Suppressor macrophage (primary cell): ENCODE measurements at places on chromosomes 1 and 21.

DNA sequence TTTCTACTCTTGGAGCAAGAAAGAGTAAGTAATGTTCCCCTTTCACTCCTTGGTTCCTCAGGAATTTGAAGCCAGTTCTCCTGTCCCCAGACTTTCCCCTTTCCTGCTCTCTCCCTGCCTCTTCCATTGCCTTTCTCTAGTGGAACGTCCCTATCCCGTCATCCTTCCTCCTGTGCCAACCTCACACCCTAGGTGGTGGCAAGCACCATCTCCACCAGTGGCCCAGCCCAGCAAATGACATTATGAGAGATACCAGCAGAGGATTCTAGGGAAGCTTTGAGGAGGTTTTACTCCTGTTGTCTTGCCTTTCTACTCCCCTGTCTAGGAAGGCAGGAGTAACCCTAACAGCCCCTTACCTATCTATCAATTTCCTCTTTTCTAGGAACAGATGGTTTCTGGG lies 8.1 kb upstream of the TACSTD2 start:
- no peak for DNase-seq

GRCh38 chr1:188043536-188044245 lies 1214.9 kb downstream of the PLA2G4A start:
- no peak for DNase-seq

DNA sequence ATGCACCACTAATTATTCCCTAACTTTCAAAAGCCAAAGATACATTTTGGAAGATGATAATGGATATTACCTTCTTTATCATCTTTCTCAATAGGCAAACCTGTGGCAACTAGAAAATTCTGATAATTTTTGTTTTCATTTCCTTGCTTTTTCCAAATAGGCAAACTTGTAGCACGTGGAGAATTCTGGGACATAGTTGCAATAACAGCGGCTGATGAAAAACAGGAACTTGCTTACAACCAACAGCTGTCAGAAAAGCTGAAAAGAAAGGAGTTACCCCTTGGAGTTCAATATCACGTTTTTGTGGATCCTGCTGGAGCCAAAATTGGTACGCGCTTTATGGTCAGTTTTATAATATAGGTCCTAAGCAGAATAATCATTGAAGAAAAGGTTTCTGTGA lies 1.5 kb downstream of the FPGT start:
- DNase-seq = peak; percentile 68

DNA sequence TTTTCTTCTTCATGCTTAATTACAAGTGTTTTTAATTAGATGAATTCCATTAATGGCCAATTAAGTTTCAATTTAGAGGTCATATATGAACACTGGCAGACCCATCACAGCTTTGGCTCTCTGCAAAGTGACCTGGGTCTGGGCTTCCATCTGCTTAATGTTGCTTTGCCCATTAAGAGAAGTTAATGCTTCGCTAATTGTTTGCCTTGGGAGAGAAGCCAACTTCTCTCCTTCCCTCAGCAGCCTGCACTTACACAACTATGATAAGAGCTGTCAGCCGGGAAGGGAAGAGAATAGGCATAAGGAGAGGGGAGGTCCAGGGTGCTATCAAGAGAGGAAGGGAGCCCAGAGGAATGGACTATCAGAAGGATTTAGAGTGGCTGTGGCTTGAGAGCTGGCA lies 29.0 kb upstream of the CCDC190 start:
- no peak for DNase-seq

- DNase-seq = peak; percentile 71
Measured at GRCh38 chr1:42529724-42530181, 66.7 kb downstream of the CCDC30 start.

DNA sequence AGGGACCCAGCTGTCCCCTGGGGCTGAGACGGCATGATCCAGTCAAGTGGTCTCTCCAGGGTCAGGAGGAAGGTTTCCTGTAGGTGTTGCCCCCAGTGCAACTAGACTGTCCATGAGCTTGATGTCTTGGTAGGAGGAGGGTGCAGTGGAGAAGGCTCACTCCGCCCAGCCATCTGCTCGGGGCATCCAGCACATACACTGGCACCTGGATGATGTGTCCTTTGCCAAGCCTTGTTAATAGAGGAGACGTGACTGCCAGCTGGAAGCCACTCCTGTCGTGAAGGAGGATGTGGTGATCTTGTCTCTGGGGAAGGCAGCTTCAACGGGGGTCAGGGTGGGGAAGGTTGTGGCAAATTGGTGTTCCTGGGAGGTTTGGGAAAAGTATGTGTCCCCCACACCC lies 6.2 kb downstream of the DISP3 start:
- no peak for DNase-seq

- no peak for DNase-seq
Measured at GRCh38 chr1:14535619-14536355, 62.7 kb upstream of the KAZN start.

DNA sequence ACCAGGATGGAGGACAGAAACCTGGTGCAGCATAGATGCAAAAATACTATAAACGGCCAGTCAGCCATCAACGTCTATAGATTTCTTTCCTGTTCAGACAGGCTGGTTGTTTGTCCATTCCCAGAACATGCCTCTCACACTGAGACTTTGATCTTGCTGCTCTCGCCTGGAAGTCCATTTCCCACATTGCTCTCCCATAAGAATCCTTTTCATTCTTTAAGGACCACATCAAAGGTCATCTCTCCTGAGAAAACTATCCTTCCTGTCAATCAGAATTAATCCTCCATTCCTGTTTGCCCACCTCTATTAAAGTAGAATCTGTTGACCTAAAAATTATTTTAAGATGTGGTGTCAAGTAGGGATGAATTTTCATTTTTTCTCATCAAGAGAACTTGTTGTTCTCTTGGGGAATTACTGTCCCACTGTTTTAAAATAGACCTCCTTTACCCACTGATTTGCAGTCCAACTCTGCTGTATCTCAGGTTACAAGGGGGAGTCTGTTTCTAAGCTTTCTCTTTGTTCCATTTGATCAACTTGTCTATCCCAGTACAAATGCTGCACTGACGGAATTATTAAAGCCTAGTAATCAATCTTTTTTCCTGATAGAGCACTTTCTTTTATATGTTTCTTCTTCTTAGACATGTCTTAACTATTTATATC lies 172.7 kb downstream of the PATJ start:
- no peak for DNase-seq
